ENCODE measurements at places on chromosomes 7 and 10.

DNA sequence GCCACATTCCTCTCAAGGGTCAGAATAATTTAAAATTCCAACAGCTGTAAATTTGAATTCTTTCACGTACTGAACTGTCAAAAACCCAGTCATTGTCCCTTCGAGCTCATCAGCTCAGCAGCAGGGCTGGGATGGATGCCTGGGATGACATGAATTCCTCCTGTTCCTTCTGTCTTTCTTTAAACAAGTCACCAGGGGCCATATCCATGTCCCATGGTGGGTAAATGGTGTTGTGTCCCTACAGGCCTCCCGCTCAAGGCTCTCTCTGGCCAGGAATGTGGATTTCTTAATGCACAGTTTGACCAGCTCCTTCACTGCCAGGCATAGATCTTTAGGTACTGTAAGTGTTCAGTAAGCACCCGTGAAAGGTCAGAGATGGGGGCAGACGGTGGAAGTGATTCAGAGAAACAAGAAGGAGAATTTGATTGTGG lies 13.8 kb upstream of the TECPR1 start:
- DNase-seq = no peak

- no peak for DNase-seq
Measured at GRCh38 chr7:96009148-96009547, 236.8 kb downstream of the DYNC1I1 start.

DNA sequence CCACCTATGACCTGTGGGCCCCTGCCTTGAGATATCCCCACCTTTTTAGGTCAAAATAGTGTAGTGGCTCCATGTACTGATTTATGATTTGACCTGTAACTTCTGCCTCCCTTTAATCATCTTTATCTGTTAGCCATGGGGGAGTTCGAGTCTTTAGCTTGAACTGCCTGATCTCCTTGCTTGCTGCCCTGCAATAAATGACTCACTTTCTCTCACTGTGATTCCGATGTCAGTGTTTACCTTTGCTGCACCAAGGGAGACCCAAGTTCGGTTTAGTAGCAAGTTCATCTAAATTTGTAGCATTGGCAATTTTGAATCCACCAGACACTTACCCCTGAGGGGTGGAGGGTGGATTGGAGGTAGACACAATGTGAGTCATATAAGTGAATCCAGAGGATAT lies 814.6 kb upstream of the AUTS2 start:
- no peak for DNase-seq

DNA sequence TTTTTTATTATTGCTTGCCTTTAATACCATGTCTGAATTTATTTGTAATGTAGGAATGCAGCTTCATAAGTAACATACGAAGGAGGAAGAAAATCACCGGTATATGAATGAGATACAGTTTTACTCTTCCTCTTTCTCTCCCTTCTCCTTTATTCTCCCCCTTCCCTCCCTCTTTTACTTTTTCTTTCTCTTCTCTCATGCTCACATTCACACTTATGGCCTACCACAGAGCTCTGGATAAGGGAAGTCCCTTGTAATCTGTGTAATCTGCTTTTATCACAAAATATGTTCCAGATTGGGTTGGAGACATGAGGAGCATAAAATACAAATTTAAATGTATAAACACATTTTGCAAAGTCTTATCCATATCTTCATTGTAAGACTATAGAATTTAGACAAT lies 59.4 kb downstream of the MDFIC start:
- DNase-seq = no peak

- no peak for DNase-seq
Measured at GRCh38 chr10:29210266-29210868, 78.5 kb upstream of the LYZL1 start.

DNA sequence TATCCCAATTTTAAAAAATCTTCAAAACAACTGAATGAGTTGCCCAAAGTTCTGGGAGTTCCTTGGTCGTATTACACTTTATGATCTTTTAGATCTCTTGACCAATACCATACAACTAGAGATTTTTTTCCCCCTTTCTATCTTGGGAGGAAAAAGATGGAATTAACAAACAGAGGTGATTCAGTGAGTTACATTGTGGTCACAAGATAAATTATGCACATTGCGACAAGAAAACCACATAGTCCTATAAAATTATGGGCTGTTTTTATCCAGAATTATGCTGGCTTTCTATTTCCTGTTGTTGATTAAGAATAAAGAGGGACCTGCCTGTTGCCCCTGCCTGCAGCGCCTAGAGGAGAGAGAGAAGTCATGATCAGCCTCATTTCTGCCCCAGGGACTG lies 8.2 kb upstream of the SGPL1 start:
- DNase-seq = no peak

DNA sequence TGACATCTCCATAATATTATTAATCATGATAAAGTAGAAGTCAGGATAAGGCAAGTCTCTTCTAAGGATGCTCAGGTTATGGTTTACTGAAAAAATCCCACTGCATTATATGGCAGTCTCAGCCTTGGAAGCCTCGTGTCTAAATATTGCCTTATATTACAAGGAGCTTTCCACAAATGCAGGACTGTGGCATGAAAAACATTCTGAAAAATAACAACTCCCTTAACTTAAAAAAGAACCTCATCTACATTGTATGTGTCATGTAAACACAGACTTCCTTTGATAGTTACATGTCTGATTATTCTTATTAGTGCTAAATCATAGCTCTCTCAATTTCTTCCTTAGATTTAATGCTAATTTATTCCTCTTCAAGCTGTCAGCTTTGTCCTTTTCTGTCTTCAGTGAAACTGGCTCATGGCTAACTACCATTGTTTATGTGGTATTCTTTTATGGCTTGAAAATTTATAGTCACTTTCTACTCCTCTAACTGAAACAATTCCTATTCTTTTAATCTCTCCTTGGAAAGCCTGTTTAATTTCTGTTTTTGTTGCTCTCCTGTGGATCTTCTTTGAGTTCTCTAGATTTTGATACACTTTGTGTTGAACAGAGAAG lies 156.1 kb downstream of the KIF20B start:
- no peak for DNase-seq

- no peak for DNase-seq
Measured at GRCh38 chr7:44390701-44391100, 65.3 kb upstream of the CAMK2B start.

DNA sequence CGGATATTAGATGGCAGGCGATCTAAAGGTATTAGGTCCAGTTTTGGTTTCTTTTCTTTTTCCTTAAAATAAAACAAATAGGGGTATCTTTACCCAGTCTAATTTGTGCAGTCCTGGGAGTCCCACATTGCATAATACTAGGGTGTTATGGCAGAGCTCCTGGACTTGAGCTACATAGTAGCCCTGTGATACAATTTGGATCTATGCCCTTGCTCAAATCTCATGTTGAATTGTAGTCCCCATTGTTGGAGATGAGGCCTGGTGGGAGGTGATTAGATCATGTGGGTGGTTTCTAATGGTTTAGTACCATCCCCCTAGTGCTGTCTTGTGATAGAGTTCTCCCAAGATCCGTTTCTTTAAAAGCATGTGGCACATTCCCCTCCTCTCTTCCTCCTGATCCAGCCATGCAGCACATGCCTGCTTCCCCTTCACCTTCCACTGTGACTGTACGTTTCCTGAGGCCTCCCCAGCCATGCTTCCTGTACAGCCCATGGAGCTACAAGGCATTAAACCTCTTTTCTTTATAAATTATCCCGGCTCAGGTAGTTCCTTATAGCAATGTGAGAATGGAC lies 141.9 kb downstream of the RPS24 start:
- no peak for DNase-seq

DNA sequence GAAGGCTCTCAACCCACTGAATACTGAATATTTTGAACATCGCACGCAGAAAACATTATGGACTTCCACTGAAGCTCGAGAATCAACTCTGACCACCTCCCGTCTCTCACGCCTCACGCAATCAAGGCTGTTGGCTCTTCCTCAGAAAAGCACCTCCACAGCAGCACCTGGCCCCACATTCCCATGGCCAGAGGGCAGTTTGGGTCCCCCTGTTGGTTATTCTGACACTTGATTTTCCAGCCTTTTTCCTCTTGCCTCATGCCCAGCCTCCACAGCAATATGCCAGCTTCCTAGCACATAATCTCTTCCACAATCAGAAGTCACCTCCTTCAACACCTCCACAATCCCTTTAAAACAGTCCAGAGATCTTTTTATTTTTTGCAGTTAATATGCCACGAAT lies 55.9 kb downstream of the SVOPL start:
- DNase-seq = no peak

DNA sequence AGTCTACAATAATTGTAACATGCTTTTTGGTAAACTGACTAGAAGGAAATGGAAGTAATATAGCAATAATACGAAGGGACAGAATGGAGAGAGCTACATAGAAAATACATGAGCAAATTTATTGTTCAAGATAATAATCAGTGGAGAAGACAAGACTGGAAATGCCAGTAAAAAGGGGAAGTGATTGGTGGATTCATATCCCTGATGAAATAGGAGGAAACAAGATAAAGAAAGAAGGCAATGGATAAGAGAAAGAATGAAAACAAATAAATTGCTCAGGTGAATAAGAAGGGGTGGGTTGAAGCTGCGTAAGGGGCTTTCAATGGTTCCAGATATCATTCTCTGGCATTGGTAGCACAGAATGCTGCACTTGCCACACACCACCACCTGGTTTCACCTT lies 135.9 kb downstream of the LRRN3 start:
- no peak for DNase-seq

GRCh38 chr10:778626-779330 lies 89.3 kb upstream of the DIP2C start:
- DNase-seq = no peak

GRCh38 chr7:69104023-69104422 lies 494.3 kb upstream of the AUTS2 start:
- DNase-seq = no peak

- DNase-seq = no peak
Measured at GRCh38 chr10:79161557-79161956, 92.8 kb downstream of the ZMIZ1 start.

DNA sequence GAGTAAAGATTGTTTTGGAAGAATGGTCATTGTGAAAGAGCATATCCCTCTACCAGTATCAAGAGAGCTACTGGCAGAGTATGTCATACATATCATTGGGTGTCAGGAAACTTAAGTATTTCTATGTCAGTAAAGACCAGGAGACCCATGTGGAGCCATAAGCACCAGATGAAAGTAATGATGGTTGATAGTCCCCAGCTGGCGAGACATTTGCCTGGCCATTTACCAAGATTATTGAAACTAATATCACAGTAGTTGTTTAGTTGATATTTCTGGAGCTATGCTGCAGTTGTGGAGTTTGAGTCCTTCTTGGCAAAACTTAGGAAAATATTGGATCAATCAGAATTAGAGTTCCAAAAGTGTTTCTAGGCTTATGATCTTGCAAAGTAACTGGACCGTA lies 114.8 kb downstream of the SNX10 start:
- no peak for DNase-seq

DNA sequence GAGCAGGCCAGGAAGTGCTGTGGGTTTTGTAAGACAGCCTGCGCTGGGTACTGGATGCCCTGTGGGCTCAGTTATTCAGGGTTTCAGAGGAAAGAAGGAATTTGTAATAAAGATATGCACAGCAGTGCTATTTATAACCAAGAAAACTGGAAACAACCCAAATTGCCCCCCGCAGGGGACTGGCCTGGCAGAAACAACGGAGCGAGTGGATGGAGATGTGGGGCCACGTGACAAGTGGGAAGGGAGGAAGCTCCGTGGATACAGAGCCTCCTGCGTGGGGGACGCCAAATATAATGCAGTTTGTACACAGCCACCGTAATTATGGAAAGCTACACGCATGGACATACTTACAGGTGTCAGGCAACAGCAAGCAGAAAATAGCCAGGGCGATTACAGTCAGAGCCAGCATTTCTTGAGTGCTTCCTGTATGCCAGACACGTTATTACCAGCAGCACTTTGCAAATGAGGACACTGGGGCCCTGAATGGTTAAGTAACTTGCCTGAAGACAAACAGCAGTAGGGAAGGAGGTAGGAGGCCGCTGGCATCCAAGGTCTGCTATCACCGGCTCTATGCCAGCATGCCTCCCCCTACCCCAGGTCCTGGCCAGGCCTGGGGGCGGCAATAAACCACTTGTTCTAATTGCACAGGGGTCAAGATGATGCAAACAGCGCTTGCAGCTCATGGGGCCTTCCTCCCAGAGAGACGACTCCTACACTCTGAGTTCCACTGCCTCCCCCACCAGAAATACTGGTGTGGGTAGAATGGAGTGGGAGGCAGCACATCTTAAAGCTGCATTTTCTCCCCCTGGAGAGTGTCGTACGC lies 8.7 kb upstream of the CAMK2B start:
- DNase-seq = no peak

- DNase-seq = no peak
Measured at GRCh38 chr10:11573497-11573896, 38.0 kb downstream of the USP6NL start.

DNA sequence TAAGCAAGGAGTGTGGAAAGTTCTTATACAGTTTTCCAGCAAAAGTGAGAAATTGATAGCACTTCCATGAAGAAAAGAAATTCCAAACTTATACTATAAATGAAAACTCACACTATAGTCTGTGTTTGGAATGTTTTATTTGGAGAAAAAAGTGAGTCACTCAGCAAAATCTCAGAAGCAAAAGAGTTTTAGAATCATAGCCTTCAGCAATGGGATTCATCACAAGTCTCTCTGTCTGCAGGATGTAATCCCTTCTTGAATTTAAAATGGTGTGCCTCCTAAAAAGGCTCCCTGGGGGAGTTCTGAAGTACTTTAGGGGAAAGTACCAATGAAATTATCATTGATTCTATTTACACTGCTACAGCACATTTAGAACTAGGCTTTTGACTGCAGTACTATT lies 756.4 kb downstream of the XPNPEP1 start:
- DNase-seq = no peak

- DNase-seq = no peak
Measured at GRCh38 chr7:94578614-94579013, 69.0 kb downstream of the CASD1 start.

GRCh38 chr7:158273138-158273651 lies 314.4 kb downstream of the PTPRN2 start:
- no peak for DNase-seq

DNA sequence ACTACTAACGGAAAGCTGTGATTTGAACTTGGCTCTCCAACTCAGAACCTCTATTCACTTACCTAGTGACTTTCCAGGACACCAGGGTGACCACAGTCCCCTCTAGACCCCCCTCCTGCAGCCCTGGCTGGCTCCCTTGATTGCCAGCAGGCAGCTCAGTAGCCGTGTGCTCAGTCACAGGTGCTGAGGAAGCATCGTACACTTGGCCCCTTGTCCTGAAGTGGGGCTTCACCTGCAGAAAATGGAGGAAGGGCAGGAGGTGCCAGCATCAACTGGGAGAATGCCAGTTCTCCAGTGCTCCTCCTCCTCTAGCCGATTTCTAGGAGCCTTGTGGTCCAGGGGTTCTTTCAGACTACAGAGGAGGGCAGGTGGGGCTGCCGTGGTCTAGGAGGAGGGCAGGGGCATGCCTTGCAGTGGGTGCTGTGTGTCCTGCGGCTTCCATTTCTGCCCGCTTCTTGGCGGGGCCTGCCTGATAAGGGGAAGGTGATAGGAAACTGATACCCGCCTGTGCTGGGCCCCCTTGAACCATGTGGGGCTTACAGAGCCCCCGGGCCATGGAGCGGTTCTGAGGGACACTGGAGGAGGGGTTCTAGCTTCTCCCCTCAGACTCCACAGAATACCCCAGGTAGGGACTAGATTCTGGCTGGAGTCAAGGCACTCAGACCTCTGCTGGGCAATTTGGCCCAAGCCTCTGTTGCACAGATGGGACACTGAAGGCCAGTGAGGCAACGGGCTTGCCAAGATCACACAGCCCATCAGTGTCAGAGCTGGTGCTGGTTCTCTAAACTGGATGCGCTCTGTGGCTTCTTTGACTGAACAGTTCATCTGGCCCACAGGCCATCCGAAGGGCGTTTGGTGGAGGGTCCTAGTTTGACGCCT lies 14.0 kb downstream of the FAM241B start:
- DNase-seq = no peak
